PC-3 (cell line): ENCODE measurements at places on chromosomes 2 and 18.

- DNase-seq: no peak
These were observed 28.8 kb downstream of the SETBP1 start for GRCh38 chr18:44709307-44710126.

DNA sequence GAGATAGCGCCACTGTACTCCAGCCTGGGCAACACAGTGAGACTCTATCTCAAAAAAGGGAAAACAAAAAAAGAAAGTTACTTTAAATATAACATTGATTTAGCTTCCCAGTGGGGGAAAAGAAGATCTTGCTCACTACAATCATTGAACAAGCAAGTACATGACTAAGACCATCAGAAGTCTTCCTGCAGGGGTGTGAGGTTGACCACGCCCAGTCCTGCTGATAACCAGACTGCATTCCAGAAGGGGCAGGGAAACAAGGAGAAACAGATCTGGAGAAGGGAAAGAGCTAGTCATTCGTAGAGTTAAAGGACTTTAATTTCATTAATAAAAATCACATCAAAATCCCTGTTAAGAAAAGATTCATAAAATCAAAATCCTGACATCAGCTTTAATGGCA lies 77.5 kb downstream of the EPHA4 start:
- peak; percentile 24 for DNase-seq

- DNase-seq: no peak
These were observed 29.2 kb upstream of the HPCAL1 start for GRCh38 chr2:10273215-10274175.

GRCh38 chr2:6960659-6961058 lies 43.4 kb downstream of the RNF144A start:
- DNase-seq: no peak

DNA sequence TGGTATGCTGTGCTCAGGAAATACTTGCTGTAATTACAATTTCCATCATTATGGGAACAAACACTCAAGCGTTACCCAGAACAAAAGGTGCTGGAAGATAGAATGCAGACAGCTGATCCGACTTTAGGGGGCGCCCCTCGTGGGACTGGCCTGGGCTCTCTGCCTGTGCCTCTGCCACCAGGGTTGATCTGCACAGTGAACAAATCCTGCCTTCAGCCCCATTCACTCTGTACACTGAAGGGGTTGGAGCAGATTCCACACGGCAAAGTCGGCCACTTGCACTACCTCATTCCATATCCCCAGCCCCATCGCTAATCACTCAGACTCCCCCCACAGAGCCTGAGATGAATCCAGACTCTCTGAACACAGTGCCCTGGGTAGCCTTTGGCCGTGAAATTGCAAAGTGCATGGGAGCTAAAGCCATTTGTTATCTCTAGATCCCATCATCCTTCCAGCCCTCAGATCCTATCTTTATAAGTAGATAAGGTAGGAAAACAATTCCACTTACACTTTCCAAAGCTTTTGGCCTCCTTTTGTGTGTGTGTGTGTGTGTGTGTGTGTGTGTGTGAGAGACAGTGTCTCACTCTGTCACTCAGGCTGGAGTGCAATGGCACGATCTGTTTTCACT lies 69.3 kb downstream of the INPP5D start:
- peak; percentile 8 for DNase-seq

- no peak for DNase-seq
These were observed 36.5 kb downstream of the PPM1B start for GRCh38 chr2:44205169-44205568.

GRCh38 chr2:238897122-238897880 lies 49.4 kb downstream of the TWIST2 start:
- DNase-seq: no peak

- DNase-seq: no peak
These were observed 481.7 kb downstream of the TGIF1 start for GRCh38 chr18:3931542-3932112.

DNA sequence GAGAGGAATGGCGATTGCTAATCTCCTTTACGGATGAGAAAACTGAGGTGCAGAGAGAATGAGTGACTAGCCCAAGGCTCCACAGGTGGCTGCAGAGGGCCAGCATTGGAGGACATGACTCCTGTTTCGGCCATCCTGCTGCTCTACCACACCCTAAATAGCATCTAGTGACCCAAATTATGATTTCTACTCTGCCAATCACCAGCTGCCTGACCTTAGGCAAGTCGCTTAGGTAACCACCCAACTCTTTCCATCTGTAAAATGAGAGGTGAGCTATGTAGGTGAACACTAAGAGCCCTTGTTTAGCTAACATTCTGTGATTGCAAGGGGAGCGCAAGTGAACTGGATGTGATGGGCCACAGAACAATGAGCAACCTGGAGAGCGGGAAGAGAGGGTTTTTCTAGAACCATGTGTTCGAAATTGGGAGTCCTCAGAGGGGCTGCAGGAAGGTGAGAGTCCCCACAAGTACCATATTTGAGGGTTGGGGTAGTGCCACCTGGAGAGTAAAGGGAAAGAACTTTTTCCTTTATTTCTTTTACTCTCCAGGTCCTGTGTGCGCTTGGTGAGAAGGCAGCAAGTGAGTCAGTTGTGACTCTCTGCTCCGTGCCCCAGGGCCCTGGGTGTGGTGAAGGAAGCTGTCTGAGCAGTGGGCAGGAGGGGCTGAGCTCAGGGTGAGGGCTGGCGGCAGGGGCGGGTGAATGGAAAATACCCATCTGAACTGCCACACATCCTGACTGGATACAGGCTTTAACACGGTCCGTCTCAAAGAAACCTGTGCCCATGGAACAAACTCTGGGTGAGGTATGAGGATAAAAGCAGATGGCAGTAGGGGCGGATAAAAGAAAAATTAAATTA lies 2.4 kb downstream of the CYP27C1 start:
- peak; percentile 95 for DNase-seq

GRCh38 chr2:191915750-191916149 lies 68.9 kb upstream of the CAVIN2 start:
- DNase-seq: no peak

- DNase-seq: no peak
These were observed 585.4 kb upstream of the ID2 start for GRCh38 chr2:8096484-8096883.

DNA sequence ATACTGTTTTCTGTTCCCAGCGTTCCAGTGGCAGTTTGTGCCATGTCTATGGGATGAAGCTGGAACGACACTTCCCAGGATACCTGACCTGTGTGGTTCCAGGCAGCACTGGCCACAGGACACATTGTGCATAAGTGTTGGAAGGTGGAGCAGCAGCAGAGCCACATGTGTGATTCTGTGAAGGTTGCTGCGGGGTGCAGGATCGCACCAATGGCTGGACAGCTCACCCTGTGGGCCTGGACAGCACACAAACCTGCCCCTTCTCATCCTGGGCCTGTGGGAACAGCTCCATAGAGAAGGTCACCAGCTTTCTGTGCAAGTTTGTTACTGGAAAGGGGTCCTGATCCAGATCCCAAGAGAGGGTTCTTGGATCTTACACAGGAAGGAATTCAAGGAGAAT lies 252.2 kb upstream of the RAB6C start:
- no peak for DNase-seq

- DNase-seq: no peak
These were observed 30.7 kb downstream of the ATOH8 start for GRCh38 chr2:85784474-85784986.

GRCh38 chr2:203797276-203797675 lies 70.3 kb upstream of the CTLA4 start:
- no peak for DNase-seq

DNA sequence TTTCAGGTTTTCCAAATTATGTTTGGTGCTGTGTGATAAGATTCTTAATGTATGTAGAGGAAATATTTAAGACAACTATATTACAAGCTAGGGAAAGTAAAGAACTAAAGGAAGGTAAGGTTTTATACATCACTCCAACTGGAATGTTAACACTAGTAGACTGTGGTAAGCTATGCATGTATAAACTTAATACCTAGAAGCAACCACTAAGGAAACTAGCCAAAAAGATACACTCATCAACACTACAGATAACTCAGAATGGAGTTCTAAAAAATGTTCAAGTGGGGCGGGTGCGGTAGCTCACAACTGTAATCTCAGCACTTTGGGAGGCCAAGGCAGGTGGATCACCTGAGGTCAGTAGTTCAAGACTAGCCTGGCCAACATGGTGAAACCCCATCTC lies 37.8 kb upstream of the MALL start:
- no peak for DNase-seq

DNA sequence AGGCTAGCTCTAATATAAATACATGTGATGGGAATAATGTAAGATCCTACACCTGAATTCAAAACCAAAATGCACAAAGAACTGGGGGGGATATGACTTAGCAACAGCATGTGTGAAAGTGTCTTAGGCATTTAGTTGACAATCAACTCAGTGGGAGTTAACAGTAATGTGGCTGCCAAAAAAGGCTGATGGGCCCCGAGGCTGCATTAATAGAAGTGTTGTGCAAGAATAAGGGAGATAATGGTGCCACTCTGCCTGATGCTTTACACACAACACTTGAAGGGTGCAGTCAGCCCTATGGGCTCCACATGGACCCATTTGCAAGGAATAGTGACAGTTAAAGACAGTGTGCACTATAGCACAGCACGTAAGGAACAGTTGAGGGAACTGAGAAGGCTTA lies 649.4 kb upstream of the ZEB2 start:
- no peak for DNase-seq

GRCh38 chr2:48545244-48545643 lies 15.3 kb downstream of the STON1 start:
- no peak for DNase-seq

GRCh38 chr2:46012618-46013240 lies 284.5 kb upstream of the EPAS1 start:
- DNase-seq: no peak

DNA sequence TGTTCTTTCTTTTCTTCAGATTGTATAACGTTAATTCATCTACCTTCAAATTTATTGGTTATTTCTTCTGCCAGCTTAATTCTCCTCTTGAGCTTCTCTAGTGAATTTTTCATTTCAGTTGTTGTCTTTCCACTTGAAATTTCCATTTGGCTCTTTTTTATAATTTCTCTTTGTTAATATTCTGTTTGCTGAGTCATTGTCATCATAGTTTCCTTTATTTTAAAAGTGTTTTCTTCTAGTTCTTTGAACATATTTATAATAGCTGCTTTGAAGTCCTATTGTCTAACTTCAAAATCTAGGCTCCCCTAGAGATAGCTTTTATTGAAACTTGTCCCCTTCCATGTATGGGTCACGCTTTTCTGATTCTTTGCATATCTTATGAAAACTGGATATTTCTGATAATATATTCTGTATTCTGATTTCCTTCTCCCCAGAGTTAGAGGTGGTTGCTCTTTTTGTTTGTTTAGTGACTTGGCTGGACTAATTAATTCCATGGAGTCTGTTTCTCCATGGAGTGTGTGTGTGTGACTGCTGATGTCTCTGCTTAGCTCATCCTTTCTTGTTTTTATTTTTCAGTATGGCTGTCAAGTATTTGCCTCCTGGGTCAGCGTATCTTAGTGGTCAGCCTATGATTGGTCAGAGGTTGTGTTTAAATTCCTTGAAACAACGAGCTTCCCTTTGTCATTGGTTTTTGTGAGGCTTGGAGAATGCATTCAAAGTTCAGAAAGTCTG lies 47.6 kb downstream of the DIS3L2 start:
- no peak for DNase-seq

DNA sequence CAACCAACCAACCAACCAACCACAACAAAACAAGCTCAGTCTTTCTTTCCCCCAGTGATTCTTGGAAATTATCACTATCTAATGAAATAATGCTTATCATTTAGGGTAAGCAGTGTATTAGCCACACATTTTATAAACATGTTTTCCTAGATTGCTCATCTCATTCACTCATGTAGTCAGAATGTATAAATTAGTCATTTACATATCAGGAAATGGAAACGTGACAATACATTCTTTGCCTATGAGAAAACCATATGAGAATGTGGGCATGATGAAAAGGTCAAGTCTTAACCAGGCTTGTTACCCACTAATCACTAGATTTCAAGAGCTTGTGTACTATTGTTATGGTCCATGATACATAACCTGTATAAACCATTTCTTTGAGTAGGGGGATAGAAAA lies 1583.4 kb upstream of the PIK3C3 start:
- peak; percentile 42 for DNase-seq

DNA sequence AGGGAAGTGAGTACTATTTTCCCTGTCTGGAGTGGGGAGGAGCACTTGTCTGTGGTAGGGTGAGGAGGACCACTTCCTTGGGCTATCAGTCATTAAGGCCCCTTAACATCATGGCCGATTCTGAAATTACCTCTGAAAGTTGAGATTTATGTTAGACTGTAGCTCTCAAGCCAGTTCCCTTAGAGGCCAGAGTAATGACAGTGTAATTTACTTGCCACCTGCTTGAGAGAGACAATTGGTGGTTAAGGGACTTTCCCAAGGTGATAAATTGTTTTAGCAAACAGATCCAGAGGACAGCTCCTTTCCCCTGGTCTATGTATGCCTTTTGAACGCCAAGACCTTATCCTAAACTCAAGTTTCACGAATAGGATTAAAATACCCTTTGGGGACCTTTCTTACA lies 56.1 kb downstream of the NEDD4L start:
- DNase-seq: no peak

DNA sequence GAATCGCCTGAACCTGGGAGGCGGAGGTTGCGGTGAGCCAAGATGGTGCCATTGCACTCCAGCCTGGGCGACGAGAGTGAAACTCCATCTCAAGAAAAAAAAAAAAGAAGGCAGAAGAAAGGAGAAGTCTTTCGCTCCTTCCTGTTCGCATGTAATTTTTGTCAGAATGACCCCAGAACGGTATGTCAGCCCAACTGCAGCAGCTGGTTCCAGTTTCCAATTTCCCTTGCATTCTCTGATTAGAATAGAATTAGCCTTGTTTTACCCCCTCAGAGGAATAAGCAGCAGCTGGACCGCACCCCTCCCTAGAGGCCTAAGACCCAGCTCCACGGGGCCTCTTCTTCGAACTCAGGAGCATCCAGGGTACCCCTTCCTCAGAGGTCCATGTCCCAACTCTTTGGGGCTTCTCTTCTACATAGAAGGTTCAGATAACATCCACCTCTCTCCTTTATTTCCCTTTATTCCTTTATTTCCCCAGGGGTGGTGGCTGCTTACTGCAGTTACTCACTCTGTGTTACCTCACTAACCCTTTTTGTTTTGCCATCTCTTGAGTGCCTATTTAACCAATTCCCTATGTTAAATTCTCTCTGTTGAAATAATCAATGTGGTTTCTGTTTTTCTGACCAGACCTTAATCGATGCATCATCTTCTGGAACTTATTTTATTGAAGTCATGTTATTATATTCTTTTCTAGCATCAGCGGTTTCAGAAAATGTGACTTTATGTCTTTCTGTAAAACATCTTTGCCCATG lies 7.2 kb upstream of the PUM2 start:
- DNase-seq: no peak

GRCh38 chr2:224038049-224038829 lies 847 bp downstream of the SERPINE2 start:
- DNase-seq: peak; percentile 50
